HEK293T (cell line): ENCODE measurements at places on chromosomes 1 and 21.

DNA sequence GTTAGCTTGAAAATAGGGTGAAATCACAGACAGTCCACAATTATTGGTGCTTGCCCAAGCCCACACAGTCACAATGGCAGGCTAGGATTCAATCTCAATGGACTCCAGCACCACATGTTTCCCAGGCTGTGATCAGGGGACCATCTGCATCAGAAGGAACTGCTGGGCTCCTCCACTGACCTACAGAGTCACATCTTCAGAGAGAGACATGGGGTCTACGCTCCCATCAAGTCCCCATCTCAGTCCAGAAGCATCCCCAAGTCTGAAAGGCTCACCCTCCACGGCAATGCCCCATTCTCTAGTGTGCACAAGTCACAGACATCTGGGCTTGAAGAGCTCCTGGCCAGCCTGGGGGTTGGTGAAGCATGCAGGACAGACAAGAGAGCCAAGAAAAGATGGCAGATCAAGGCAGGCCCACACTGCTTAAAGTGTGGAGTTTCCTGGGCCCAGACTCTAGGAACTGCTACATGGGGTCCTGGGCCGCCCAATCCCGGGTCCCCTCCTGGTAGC, 262.5 kb downstream of the NPHP4 start:
- DNase-seq: no peak

DNA sequence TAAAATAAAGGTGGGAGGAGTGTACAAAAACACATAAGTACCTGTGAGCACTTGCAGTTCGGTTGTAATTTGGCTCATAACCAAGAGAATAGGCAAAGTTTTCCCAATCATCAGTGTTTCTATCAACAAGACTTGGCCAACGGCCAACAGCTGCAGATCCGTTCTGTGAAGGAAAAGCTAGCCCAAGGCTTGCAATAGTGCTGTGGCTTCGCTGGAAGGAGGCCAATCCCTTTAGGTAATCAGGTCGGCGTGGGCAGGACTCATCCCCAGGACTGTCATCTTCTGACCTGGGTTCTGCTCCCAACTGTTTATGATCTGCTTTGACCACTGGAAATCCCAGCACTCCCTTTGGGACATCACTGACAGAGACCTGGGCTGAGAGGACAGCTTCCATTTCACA, 107.8 kb downstream of the LYST start:
- no peak for DNase-seq

- no peak for DNase-seq
Observed at GRCh38 chr1:60875138-60875537, 207.2 kb upstream of the NFIA start.

GRCh38 chr1:235972311-235972689, 92.6 kb downstream of the NID1 start:
- no peak for DNase-seq

- no peak for DNase-seq
Observed at GRCh38 chr21:45910548-45911221, 70.9 kb upstream of the COL6A1 start.

GRCh38 chr1:42206164-42206563, 41.6 kb upstream of the GUCA2A start:
- DNase-seq: no peak

GRCh38 chr1:183962903-183963302, 74.6 kb downstream of the COLGALT2 start:
- no peak for DNase-seq

- no peak for DNase-seq
Observed at GRCh38 chr1:61149010-61149860, 66.9 kb downstream of the NFIA start.

DNA sequence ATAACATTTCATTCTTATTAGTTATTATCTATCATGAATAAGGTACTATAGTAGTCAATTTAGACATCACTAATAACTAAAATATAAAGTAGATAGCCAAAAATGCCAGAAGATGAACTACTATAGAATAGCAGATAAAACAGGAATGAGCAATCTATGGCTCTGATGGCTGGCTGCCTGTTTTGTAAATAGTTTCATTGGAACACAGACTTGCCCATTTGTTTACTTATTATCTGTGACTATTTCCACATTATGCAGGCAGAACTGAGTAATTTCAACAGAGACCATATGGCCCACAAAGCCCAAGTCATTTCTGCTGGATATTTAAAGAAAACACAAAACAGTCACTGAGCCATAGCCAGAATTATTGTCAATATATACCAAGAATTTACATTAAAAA, 222.1 kb downstream of the COL24A1 start:
- no peak for DNase-seq

GRCh38 chr1:150749720-150750311, 15.8 kb downstream of the CTSS start:
- no peak for DNase-seq

DNA sequence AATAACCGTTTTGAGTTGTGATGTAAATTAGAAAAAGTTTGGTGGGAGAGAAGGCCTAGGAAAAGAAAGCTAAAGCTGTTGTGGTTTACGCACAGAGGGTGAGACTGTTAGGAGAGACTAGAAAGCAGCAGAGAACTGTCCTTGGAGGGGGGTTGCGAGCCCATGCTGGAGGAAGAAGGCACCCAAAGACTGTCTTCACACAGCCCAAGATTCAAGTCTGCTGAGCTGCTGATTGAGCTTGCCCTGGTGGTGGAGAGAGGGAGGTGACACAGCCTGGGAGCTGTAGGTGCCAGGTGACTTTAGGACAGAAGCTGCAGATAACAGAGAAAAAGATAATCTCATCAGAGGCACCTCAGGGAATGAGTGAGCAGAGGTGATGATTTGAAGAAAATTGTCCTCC, 18.3 kb upstream of the TLR5 start:
- DNase-seq: peak; percentile 31

- DNase-seq: no peak
Observed at GRCh38 chr1:232146514-232146913, 483.4 kb downstream of the SIPA1L2 start.

- no peak for DNase-seq
Observed at GRCh38 chr1:10585242-10585641, 110.5 kb downstream of the PEX14 start.

DNA sequence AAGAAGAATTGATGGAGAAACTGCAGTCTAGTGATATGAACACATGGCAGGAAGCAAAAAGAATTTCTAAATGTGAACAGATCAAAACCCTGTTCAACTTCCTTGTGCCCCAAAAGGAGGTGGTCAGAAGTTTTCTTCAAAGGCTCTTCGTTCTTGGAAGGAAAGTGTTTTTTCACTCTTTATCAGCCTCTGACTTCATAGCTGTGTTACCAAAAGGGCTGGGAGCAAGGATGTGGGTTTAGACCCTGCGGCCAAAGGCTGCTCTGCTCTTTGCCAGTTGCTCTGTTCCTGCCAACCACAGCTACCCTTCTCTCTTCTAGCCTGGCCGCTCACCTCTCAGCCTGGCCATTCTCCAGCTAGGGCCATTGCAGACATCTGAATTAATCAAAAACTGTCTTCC, 53.8 kb downstream of the PTGER3 start:
- no peak for DNase-seq

GRCh38 chr1:235060607-235061470, 67.8 kb downstream of the TOMM20 start:
- DNase-seq: no peak

GRCh38 chr1:31874942-31875341, 59.1 kb upstream of the SPOCD1 start:
- DNase-seq: no peak

DNA sequence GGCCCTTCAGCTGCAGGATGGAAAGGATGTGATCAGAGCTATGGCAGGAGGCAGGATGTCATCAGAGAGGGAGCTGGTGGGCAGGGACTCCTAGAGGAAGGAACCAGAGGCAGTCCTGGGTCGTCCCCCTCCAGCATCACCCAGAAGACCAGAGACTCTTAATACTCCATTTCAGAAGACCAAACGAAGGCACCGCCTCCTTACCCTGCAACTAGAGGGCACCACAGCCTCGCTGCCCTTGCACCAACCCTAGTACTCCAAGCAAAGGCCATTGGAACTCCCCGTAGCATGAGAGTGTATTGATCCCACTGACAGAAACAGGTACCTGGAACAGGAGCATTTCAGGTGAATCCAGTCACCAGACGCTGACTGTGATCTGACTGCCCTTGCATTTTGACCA, 598.1 kb downstream of the NPHP4 start:
- DNase-seq: no peak

DNA sequence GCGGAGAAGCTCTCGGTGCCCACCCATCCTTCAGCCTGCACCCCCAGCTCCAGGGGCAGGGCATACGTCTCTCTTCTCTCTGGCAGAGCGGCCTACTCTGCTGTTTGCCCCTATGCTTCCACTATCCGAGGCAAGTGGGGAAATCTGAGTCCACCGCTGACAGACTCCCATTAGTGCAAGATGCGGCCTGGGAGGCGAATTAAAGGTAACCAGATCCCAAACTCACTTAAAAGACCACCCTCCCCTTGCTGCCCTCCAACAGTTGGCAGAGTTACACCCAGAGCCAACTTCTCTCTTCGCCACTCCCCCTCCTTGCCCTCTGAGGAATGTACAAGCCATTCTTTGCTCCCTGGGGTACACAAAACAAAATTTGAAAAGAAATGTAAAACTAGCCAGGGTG, 6.4 kb downstream of the FOXD3 start:
- DNase-seq: no peak

- no peak for DNase-seq
Observed at GRCh38 chr1:89407360-89407759, 43.5 kb downstream of the GBP6 start.

- DNase-seq: no peak
Observed at GRCh38 chr1:196152975-196153374, 455.3 kb downstream of the KCNT2 start.

DNA sequence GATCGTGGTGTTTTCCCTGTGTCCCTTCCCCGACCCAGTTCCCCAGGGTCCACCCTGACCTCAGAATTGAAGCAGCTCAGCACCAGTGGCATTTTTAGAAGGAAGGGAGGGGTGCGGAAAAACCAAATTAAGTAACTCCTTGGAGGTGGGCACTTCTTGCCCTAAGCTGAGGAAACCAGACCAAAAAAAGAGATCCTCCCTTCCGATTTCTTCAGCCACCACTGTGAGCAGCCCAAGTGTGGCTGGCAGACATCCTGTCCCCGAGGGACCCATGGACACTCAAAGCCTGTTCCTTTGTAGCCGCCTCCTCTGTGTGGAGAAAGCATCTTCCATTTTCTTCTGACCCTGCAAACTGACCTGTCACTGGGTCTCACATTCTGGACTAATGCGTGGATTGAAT, 31.3 kb downstream of the KIRREL1 start:
- DNase-seq: no peak

GRCh38 chr1:37930246-37931101, 16.4 kb downstream of the INPP5B start:
- DNase-seq: no peak

GRCh38 chr1:207750631-207751305, 1.1 kb upstream of the CD46 start:
- no peak for DNase-seq

DNA sequence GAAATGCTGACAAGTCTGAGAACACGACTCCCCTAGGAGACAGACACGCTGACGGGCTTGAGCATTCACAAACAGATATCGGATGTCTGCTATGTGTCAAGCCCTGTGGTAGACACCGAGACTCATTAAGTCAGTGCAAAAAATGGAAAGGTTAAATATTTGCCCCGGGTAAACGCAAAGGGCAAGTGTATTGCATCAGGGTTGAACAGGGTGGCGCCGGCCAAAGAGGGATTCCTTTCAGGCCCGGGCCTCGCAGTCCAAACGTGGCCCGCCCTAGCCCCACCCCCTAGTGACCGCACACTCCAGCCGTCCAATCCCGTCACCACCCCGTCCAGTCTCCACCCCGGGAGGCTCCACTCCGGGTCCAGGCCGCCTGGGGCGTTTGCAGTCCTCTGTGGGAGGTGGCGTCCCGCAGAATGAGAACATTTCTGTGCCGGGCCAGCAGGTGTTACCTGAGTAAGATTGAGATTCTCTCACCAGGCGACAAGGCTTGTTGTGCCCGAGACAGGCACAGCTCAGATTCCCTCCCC, 16.3 kb upstream of the TMEM9 start:
- DNase-seq: peak; percentile 97

DNA sequence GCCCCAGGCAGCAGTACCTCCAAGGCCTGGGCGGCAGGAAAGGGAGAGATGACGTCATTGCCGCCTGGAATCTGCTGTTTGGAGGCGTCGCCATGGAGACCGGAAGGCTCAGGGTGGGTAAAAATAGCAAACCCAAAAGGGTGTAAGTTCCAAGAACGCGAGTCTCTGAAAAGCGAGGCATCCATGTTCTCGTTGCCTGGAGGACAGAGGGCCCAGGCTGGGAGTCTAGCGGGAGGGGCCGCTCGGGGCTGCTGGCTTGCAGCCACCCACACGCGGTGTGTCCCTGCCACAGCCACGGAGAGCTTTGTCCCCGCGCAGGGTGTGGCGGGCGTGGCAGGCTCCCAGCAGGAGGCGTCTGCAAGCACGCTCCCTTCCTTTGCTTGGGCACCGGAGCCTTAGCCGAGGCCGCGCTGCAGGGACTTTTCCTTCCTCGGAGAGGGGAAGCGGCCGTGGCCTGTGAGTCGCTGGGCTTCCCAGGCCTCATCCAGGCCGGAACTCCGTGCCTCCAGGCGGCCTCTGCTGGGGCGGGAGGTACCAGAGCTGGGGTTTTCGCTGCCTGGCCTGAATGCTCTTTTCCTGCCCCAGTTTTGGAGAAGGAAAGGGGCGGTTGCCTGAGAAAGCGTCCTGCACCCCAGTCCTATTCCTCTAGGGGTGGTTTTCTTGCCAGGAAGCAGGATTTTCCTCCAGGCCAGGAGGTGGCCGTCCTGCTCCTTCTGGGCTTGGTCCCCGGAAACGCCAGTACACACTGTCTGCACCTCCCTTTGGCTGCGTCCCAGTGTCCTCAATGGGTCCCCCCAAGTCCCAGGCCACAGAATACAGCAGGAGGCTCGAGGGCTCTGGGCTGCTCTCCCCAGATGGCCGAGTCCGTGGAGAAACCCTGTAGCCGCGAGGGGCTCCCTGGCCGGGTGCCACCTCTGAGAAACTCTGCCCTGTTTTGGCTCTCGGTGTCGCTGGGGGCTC, 15.3 kb upstream of the SKI start:
- peak; percentile 74 for DNase-seq

GRCh38 chr1:237507005-237507404, 383.7 kb downstream of the ZP4 start:
- DNase-seq: no peak

GRCh38 chr1:73475316-73475870, 722.6 kb downstream of the LRRIQ3 start:
- DNase-seq: no peak

GRCh38 chr1:108803548-108803947, 53.3 kb downstream of the AKNAD1 start:
- DNase-seq: no peak

DNA sequence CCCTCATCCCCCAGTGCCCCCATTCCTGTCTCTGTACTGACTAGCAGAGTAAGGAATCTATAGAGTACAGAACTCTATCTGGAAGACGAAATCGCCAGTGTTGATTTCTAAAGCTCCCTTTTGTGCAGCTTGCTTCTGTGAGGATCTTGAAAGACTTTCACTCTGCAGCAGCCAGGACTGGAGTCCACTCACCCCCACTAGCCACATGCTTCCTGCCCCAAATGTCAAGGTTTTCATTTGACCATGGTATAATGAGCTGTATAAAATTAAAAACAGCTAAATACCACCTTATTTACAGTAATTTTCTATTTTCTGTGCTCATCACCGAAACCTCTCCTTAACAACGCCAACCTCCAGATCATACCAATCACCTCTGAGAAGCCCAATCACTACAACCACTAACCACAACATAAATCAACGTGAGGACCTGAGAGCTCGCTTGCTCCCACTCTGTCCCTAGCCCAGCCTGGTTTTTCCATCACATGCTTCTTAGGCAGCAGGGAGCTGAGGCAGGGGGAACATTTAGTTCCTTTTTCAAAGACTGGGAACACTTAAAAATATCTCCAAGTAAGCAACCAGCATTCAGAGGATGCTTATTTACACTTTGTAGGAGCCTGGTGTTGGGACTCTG, 56.1 kb upstream of the IRF2BP2 start:
- DNase-seq: no peak

GRCh38 chr1:4970532-4970931, 316.1 kb downstream of the AJAP1 start:
- no peak for DNase-seq
